Fibroblast of lung (primary cell): ENCODE measurements at places on chromosomes 16 and 17. TPM values are rescaled to one million over a fixed set of nuclear protein-coding genes. Genes with fewer than 3 reads are reported as not detected.

- peak; percentile 47 for DNase-seq
Measured at GRCh38 chr17:43766413-43767052, 7.9 kb upstream of the SOST start.

DNA sequence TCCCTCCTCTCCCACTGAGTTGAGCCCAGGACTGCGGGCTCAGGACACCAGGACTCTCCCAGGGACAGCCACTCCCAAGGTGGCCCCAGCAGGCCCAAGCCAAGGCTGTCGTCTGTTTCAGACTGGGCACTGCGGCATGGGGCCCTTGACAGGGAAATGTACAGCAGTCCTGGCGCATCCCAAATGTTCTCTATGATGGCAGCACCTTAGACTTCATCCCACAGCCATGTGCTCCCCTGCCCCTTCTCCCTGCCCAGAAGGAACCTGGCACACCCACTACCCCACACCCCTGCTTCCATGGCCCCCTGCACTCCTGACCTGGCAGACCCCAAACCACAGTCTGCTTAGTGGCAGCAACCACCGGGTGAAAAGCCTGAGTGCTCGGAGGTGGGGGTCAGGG is 18.2 kb downstream of the RBFOX3 start:
- DNase-seq = no peak

DNA sequence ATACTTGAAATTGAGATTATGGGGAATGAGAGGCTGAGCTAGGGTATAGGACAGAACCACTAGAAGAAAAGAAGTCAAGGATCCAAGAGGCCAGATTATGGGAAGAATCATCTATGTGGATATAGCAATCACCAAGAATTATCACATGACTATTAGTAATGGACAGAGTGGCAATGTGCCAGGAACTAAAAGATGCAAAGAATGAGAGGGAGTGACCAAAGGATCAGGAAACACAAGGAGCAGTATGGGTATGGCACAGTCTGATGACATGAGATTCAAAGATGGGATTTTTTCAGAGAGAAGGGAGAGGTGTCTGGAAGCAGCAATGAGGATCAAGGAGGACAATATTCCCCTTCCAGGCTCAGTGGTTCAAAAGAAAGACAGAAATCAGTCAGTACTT is 212.2 kb downstream of the AATF start:
- peak; percentile 57 for DNase-seq

- DNase-seq = peak; percentile 70
Measured at GRCh38 chr16:68091380-68092261, 6.5 kb downstream of the NFATC3 start.

Gene DDX19B
- 23.9 and 30.7 TPM in 2 replicates for total RNA-seq

DNA sequence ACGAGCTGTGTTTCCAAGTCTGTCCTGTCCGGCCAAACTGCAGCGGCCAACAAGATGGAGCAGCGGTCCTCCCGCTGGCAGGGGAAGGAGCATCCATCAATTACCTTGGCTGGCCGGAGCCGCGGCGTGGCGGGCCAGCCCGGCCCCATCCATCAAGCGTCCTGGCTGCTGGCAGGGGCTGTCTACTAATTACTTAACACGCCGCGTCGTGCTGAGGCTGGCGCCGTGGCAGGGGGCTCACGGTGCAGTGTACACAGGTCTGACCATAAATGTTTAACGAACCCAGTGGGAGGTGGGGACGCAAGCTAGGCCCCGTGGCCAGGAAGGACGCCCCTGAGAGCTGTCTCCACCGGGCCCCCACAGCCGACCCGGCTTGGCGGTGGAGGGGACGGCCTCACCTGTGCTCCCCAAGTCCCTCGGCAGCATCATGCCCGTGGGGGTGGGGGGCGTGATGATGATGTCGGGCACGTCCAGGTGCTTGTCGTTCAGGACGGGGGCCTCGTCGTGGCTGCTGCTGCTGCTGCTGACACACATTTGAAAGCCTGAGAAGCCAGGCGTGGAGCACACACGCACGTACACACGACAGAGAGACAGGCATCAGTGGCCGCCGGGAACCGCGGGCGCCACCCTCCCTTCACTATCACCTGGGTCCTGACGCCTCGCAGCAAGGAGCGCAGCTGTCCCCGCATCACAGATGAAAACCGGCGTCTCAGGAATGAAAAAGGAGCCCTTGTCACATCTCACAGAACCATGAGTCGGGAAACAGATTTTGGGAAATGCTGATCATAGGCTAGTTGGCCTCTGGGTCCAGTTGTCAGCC is 21.2 kb upstream of the GINS2 start:
- no peak for DNase-seq

Gene TPSG1
- not detected in 2 replicates for total RNA-seq

DNA sequence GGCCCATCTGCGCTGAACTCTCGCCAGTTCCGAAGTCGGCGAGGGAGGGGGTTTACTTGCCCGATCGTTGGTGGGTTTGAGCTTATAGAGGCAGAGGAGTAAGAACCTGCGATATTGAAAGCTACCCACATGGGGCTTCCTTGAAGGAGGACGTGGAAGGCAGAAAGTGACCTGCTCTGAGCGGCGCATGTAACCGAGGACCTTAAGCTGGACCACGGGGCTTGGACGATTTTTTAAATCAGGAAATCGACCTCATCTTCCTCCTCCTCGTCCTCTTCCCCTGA is 2.0 kb downstream of the PRAC2 start:
- DNase-seq = no peak

Gene TP53TG3B
- not detected in 2 replicates for total RNA-seq

GRCh38 chr17:57107498-57108101 is 22.6 kb downstream of the AKAP1 start:
- DNase-seq = peak; percentile 61

DNA sequence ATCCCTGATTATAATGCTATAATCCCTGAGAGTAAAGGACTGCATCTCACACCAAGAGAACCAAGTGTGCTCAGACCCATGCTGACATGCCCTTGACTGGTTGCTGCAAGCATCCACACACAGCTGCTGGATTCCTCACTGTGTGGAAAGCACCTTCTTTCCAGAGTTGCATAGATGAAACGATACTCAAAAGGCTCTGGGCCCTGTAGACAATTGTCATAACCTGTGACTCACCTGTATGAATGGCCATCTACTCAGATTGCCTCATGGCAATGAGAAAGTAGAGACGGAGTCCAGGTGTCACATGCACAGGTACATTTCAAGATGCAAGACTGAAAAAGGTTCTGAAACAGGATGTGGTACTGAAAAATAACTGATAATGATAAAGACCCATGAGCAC is 58.1 kb downstream of the MPHOSPH6 start:
- no peak for DNase-seq

DNA sequence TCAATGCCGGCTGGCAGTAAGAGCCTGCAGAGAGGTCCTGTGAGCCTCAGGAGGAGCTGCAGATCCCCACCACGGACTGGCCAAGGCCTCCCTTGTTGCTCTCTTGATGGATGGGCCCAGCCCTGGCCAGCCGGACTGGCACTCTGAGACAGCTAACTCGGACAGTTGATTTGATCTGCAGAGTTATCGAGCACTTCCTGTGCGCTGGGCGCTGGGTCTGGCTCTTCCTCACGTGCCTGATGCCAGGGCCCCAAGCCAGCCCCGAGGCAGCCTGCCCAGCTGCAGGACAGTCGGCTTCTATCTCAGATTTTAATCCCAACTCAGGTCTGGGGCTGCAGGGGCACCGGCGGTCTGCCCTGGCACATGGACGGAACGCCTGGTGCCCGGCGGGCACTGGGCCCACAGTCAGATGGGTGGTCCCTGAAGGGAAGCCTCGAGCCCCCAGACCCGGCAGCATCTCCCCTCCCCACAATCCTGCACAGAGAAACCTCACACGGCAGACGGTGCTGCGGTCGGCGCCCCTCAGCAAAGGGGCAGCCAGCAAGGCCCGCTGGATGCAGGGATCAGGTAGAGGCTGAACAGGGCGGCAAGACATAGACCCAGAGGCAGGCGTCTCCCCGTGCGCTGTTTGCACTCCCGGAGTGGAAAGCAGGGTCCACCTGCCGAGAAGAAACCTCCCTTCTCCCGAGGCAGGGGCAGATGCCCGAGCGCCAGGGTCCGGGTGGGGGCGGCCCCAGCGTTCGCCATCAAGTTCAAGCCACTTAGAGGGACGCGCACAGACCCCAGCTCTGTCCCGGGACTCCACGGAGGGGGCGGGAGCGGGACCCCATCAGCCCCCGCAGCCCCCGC is 34.0 kb downstream of the TIMM22 start:
- no peak for DNase-seq

DNA sequence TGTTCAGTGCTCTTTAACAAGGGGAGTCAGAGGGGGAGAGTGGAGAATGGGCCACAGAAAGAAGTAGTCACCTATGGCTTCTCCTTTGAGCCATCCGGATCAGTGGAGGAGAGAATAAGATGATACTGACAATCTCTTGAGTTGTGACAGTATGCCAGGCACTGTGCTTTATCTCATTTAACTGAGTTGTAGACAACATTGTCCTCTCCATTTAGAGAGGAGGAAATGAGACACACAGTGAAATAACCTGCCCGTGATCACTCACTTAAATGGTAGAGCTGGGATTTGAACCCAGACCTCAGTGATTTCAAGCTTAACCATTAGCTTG is 17.8 kb upstream of the EEF2K start:
- DNase-seq = no peak

Gene TP53TG3
- total RNA-seq = 0.17 TPM in 1 of 2 replicates, not detected in the other

DNA sequence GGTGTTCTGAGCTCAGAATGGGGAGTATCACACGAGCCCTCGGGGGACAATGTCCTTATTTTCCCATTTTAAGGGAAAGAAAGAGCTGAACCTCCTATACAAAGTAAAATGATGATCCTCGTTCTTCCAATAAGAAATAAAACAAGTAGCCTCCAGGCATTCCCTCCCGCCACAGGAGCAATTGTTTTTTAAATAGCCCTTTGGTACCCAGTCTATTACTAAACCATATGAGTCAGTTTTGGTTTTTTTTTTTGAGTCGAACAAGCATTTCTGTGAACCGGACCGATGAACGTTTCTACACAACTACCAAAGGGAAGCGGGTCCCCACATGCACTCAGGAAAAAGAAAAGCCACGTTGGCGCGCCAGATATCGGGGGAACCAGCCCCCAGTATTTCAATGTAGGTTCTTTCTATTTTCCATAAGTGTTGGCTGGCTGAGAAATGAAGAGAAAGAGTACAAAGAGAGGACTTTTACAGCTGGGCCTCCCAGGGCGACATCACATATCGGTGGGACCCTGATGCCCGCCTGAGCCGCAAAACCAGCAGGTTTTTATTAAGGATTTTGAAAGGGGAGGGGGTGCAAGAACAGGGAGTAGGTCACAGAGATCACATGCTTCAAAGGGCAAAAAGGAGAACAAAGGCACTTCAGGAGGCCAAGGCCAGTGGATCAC is 3.8 kb upstream of the DCXR start:
- peak; percentile 35 for DNase-seq
